ENCODE measurements at places on chromosomes 7 and 10.

GRCh38 chr10:71982269-71983178 lies 18.3 kb downstream of the CHST3 start:
- no peak for DNase-seq

- no peak for DNase-seq
These were observed 97.0 kb downstream of the PCLO start for GRCh38 chr7:83065714-83066113.

- no peak for DNase-seq
These were observed 197.0 kb downstream of the SNX13 start for GRCh38 chr7:17743316-17743715.

DNA sequence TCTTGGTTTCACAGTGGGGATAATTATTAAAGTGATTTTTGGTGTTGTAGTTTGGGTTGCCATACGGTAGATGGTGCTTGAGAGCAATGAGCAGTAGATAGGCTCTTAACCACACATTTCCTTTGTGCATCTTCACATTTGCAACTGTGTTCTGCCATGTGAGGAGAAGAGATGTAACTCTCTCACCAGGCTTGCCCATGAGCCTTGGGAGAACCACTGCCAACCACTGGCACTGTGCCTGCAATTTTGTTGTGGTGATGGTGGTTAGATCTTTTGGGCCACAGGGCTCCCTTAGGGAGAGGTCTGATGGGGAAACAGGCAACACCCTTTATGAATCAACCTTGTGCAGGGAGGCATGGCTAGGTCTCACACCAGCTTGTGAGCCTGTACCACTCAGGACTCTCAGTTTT lies 204.3 kb downstream of the CCDC7 start:
- DNase-seq: no peak

GRCh38 chr7:152899548-152900109 lies 140.1 kb downstream of the ACTR3B start:
- no peak for DNase-seq

- DNase-seq: no peak
These were observed 17.1 kb downstream of the PDCD11 start for GRCh38 chr10:103413564-103413963.

DNA sequence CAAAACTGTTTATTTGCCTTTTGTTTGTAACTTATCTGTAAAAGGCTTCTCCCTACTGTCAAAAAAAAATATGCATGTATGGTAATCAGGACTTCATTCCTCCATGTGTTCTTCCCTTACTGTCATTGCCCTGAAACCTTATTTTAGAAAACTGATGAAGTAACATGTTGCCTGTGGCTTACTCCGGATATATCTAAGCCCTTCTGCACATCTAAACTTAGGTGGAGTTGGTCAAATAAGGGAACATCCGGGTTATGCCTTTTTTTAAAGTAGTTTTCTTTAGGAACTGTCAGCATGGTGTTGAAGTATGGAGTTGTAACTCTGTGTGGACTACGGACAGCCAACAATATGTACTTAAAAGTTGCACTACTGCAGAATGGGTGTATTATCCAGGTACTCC lies 6.2 kb downstream of the SAR1A start:
- DNase-seq: no peak

DNA sequence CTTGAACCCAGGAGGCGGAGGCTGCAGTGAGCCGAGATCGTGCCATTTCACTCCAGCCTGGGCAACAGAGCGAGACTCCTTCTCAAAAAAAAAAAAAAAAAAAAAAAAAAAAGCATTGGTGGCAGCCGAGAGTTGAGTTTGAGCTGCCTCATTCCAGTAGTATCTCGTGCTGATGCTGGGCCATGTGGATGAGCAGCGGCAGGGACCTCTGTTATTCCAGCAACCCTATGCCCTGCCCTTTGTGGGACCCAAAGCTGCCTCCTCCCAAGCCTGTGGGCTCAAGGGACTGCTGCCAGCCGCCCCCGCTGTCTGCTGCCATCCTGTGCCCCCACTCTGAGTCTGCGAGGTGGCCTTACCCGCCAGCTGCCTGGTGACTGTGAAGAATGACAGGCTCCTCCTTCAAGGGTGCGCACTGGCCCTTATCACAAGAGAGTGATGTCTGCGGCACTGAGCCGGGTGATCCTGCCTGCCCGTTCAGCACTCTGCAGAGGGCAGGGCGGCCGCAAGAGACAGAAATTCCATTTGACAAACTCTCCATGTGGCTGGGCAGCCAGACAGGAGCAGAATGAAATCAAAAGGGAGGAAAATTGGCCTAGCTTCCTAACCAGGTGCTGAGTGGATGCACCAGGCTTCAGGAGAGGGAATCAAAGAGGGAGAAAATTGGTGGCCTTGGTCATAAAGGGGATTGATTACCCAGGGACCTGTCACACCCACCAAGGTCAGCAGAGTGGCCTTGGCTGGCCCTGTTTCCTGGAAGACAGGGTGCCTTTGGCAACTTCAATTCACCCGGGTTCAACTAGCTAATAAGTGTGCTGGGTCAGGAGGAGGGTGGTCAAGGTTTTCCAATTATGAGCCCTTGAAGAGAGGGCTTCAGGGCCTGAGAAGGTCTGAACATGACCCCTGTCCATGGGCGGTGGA lies 65.3 kb upstream of the ZMIZ1 start:
- DNase-seq: no peak

- DNase-seq: no peak
These were observed 88.8 kb downstream of the ELMO1 start for GRCh38 chr7:37359662-37360444.

DNA sequence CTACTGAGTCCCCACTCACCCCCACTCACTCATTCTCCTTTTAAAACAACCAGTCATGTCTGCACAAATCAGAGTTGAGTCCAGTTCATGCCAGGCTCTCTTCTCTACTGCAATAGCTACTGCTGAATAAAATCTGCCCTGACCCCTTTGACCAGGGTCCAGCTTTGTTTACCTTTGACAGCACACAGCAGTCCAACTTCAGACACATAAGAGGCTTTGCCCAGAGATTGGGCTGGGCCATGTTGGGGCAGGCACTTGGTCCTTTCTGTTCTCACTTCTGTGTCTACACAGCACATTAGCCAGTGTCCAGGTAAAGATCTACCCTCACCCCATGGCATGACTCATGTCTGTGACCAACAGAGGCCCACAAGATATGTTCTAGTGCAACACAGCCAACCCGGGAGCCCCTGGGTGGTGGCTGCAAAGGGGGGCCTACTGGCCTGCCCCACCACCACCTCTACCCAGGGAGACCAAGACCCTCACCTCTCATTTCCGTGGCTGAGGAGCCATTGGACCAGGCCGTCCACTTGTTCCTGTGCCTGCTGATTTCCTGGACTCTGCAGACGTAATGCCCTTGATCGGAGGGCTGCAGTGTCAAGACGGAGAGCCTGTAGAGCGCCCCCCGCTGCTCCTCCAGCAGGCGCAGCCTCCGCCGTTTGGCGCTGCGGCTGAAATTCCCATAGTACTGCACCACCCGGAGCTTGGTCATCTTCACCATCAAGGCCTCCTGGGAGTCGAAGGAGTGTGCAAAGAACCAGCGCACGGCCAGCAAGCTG lies 8.0 kb downstream of the VSTM4 start:
- DNase-seq: no peak

GRCh38 chr10:119867317-119867716 lies 5.3 kb downstream of the MCMBP start:
- DNase-seq: no peak

DNA sequence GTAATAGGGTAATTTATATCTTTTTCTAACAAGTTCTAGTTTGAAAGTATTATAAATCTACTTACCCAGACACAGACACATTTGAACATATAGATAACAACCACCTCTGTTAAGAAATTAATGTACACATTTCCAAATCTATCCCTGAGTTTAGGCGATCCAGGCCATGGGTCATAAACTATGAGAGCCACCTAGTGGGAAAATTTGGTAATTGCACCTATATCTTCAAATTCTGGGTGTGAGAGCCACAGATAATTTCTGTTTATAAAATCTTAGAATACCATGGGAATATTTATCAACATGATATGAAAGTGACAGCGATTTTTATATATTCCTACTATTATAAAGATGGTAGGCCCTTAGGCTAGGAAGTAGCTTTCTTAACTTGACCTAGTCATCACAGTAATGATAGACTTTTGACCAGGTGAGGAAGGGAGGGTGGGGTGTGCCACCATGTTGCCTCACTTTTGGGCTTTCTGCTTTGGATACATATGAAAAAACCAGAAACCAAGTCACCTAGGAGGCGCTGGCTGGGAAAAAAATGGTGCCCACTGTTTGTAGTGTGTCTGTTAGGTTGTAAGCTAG lies 8.0 kb upstream of the EPHA1 start:
- no peak for DNase-seq

GRCh38 chr10:114854906-114855305 lies 33.3 kb downstream of the FHIP2A start:
- no peak for DNase-seq

DNA sequence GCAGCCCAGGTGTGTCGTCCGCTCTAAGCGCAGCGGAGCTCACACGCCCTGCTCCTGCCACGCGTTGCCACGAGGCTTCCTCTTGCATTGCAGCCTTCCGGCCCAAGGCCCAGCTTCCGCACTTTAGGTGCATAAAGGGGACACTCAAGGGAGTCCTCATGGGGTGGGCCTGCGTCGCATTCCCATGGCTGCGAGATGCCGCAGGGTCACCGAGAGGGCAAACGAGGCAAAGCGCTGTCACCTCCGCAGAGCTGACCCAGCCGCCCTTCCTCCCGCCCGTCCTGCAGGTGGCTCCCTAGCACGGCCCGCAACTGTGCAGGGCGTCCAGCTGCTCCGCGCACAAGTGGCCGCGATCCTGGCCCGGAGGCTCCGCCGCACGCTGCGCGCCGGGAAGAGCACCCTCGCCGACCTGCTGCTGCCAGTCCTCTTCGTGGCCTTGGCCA lies 283.5 kb downstream of the ABCA13 start:
- no peak for DNase-seq

DNA sequence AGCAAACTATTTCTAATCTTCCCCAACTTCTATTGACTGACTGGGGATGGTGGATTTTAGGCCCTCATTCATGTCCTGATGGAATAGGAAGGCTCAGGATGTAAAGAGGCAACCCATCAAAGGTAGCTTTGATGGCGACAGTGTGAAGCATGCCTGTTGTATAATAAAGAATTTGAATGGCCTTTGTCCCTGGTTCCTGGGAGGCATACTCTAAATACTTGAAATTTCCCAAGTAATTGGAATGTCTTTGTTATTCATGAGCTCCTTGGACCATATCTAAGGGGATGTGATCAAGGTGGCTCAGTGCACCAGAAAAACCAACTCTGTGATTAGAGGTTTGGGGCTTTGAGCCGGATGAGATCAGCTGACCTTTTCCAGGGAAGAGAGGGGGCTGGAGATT lies 264.5 kb upstream of the NEBL start:
- no peak for DNase-seq

GRCh38 chr10:75449382-75450074 lies 18.1 kb downstream of the LRMDA start:
- no peak for DNase-seq

- DNase-seq: no peak
These were observed 14.3 kb downstream of the ZC3HAV1 start for GRCh38 chr7:139095194-139095659.

- DNase-seq: no peak
These were observed 273.6 kb downstream of the DYNC1I1 start for GRCh38 chr7:96045919-96046318.

GRCh38 chr7:106841896-106842390 lies 23.1 kb upstream of the PIK3CG start:
- DNase-seq: no peak

DNA sequence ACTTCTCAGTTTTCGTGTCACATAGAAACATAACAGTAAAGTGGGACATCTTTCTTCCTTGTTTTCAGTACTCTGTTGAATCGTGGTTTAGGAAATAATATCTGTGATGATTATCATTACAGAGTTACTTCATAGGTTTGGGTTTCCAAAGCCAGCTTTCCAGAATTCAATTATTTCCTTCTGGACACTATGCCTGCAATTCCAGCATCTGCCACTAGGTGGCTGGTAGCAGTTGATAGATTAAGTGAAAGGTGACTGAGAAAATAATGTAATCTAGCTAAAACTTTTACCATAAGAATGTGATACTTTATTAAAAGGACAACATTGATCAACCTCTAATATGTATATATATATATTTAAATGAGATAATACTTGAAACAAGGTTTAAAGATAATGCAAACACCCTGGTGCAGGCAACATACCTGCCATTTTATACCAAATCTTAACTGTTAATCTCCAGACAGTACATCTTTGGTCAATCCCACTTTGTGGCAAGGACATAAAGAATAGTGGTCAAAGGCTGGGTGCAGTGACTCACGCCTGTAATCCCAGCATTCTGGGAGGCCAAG lies 102.6 kb downstream of the SH3PXD2A start:
- peak; percentile 54 for DNase-seq

GRCh38 chr10:12448729-12449391 lies 99.5 kb downstream of the CAMK1D start:
- DNase-seq: peak; percentile 55

- DNase-seq: no peak
These were observed 215.8 kb downstream of the SKAP2 start for GRCh38 chr7:26648554-26648953.

GRCh38 chr10:15321431-15322341 lies 49.4 kb downstream of the FAM171A1 start:
- no peak for DNase-seq

GRCh38 chr7:18347170-18347569 lies 148.4 kb upstream of the HDAC9 start:
- no peak for DNase-seq
